ENCODE measurements at places on chromosomes 13 and 19. TPM values are rescaled to one million over a fixed set of nuclear protein-coding genes. Genes with fewer than 3 reads are reported as not detected.

SPC24 gene
- 18.7 TPM for total RNA-seq

DNA sequence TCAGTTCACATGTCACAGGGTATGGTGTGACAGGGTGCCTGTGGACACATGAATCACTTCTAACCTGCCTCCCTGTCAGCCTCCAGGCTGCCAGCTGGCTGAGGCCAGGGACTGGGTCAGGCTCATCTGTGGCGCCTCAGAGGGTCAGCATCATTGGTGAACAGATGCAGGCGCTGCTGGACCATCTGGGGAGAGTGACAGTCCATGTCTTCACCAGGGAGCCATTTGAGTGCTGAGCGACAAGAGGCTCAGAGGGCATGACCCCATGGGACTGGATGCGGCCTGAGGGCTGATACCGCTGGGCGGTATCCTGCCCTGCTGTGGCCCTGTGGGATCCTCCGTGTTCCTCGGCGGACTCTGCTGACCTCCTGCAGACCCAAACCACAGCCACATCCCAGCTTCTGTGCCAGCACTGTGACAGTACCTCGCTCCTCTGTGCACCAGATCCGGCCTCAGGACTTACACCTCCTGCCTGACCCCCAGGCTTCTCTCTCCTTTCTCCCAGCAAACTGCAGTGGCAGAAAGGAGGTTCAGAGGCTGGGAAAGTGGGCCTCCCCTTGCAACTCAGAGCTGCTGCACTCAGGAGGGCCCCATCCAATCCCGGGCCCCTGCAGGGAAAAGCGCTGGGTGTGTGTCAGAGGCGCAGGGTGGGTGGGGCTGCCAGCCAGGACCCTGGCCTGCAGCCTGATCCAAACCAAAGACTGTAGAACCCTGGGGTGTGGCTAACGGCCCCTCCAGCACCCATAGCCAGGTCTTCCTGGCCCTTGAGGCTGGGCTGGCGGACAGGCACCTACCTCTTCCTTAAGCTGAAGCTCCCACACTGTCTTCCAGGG, 10.2 kb downstream of the ACTMAP start:
- H3K36me3 ChIP-seq = peaks cover 50% of the 10 kb centered on the region
- peak overlapping the region; percentile 73 for H3K27ac ChIP-seq
- peaks cover 10% of the 10 kb centered on the region for H3K4me1 ChIP-seq

DNA sequence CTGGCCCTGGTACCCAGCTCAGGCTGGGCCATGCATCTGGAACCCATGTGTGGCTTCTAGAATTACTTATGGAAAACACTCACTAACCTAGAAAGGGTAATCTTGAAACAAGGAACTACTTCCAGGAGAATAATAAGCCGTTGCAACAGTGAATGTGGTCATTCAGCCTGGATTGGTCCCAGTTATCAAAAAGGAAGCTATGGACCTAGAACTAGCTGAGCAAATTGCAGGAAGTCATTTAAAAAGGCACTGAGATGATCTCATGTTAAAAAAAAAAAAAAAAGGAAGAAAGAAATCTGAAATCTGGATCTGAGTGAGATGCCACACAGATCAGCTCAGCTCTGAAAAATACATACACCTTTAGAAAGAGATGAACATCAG, 59.6 kb downstream of the DCT start:
- no peaks in the 10 kb centered on the region for H3K36me3 ChIP-seq
- DNase-seq = no peak
- H3K27ac ChIP-seq = no peak overlapping the region
- H3K4me3 ChIP-seq = no peak overlapping the region
- H3K4me1 ChIP-seq = peaks cover under 1% of the 10 kb centered on the region

KIR2DL1 gene
- not detected for total RNA-seq

FGF14 gene
- 2.1 TPM for total RNA-seq

All from muscle of leg (tissue), 16 donors.